ENCODE measurements at places on chromosomes 16 and 17. TPM values are rescaled to one million over a fixed set of nuclear protein-coding genes. Genes with fewer than 3 reads are reported as not detected.

DNA sequence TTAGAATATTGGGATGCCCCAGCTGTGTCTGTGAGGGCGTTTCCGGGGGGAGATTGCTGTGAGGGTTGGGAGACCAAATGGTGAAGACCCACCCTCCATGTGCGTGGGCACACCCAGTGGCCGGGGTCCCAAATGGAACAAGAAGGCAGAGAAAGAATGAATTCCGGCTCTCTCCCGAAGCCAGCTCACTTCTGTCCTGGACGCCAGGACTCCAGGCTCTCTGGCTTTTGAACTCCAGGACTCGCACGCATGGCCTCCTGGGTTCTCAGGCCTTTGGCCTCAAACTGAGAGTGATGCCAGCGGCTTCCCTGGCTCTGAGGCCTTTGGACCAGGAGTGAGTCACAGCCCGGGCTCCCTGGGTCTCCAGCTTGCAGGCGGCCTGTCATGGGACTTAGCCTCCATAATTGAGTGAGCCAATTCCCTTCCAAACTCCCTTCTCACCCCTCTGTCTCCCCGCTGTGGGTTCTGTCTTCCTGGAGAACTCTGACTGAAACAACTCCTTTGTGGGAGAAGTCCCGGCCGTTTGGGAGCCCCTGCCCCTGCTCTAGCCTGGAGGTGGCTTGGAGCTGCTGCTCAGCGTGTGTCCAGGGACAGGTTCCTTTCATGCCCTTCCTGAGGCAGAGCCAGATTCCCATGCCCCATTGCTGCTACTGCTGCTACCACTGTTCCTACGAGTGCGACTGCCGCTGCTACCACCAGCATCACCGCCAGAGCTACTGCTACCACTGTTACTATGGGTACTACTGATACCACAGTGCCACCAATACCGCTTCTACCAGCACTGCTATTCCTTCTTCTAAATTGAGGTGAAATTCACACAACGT, 49.8 kb upstream of the CBX4 start:
- H3K4me1 ChIP-seq: no peaks in the 10 kb centered on the region
- H3K27me3 ChIP-seq: peaks cover 11% of the 10 kb centered on the region
- H3K4me3 ChIP-seq: no peak overlapping the region
- H3K36me3 ChIP-seq: no peaks in the 10 kb centered on the region

DNA sequence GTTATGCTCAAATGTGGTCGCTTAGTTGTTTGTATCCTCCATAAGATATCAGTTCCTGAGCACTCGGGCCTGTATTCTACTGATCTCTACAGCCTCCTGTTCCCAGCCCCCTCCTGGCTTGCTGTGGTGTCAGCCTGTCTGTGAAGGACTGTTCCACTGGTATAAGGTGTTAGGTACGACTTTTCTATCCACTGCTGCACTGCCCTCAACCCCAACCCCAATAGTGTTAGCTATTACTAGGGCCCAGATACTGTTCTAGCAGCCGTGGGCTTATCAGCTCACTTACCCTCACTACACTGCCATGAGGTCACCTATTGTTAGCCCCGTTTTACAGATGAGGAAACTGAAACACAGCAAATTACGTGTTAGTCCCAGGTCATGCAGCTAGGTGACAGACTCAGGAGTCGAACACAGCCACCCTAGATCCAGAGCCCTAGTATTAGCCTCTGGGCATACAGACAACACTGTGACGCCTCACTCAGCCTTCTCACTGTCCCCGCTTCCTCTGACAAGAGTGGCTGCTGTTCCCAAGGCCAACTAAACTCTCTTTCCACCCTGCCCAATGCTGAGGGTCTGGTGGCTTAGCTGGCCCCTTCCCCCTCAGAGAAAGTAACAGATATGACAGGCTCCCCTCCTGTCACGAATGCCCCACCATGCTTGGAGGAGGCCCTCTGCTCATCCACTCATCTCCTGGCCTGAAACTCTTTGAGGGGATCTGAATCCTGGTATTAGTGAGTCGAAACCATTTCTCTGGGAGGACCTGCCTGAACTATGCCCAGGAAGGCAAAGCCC, 25.6 kb upstream of the ZNF652 start:
- H3K36me3 ChIP-seq: no peaks in the 10 kb centered on the region
- H3K4me3 ChIP-seq: peak overlapping the region; percentile 72
- peaks cover 47% of the 10 kb centered on the region for H3K4me1 ChIP-seq
- no peak for DNase-seq
- no peaks in the 10 kb centered on the region for H3K27me3 ChIP-seq

DNA sequence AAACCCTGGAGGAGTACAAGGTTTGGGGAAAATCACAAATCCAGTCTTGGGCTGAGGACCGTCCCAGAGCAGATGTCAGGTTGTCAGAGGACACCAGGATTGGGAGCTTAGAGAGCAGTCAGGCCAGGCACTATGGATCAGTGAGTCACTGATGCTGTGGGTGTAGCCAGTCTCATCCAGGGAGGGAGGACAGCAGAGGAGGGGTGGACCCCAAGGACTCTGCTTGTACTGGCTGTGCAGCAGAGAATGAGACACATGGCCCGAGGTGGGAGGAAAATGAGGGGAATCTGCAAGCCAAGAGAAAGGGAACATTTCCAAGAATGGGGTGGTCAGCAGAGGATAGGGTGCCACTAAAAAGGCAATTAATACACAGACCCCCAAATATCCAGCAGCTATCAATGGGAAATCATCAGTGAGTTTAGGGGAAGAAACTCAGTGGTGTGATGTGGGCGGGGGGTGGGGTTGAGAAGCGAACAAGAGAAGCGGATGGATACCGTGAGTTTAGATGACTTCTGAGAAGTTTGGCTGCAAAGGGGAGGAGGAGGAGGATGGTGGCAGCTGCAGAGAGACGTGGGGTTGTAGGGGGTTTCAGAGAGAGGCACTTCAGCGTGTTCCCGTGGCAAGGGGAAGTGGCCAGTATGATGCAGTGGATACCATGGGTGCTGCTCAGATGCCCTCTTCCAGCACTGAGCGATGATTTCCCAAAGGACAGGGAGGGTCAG, 43.9 kb downstream of the ARHGAP27 start:
- no peaks in the 10 kb centered on the region for H3K27me3 ChIP-seq
- peaks cover 25% of the 10 kb centered on the region for H3K4me1 ChIP-seq
- no peak for DNase-seq
- H3K4me3 ChIP-seq: no peak overlapping the region
- peak overlapping the region; percentile 54 for H3K27ac ChIP-seq
- H3K36me3 ChIP-seq: no peaks in the 10 kb centered on the region

GRCh38 chr17:68398691-68399637, 58.3 kb downstream of the WIPI1 start:
- peak; percentile 73 for DNase-seq
- no peaks in the 10 kb centered on the region for H3K27me3 ChIP-seq
- peaks cover 33% of the 10 kb centered on the region for H3K4me1 ChIP-seq
- H3K36me3 ChIP-seq: peaks cover 19% of the 10 kb centered on the region
- H3K27ac ChIP-seq: peak overlapping the region; percentile 88

- peak overlapping the region; percentile 42 for H3K27ac ChIP-seq
- H3K36me3 ChIP-seq: no peaks in the 10 kb centered on the region
- DNase-seq: no peak
These were observed 416 bp downstream of the RNF43 start for GRCh38 chr17:58416937-58417299.

DNA sequence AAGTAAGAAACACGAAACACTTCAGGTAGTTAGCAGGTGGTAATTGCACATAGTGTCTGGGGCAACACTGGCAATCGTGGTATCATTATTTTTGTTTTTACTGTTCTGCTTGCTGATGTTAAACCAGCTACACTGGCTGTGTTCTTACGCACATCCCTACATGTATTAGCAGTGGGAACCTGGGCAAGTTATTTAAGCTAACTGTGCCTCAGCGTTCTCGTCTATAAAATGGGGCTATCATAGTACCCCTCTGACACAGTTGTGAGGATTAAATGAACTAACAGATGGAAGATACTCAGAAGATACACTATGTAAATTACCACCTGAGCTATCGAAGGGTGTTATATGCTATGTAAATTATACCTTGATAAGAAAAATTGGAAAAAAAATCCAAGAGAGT, 117.4 kb downstream of the SNX29 start:
- no peak overlapping the region for H3K27ac ChIP-seq
- peaks cover 16% of the 10 kb centered on the region for H3K4me1 ChIP-seq
- H3K4me3 ChIP-seq: no peak overlapping the region
- H3K27me3 ChIP-seq: no peaks in the 10 kb centered on the region

DNA sequence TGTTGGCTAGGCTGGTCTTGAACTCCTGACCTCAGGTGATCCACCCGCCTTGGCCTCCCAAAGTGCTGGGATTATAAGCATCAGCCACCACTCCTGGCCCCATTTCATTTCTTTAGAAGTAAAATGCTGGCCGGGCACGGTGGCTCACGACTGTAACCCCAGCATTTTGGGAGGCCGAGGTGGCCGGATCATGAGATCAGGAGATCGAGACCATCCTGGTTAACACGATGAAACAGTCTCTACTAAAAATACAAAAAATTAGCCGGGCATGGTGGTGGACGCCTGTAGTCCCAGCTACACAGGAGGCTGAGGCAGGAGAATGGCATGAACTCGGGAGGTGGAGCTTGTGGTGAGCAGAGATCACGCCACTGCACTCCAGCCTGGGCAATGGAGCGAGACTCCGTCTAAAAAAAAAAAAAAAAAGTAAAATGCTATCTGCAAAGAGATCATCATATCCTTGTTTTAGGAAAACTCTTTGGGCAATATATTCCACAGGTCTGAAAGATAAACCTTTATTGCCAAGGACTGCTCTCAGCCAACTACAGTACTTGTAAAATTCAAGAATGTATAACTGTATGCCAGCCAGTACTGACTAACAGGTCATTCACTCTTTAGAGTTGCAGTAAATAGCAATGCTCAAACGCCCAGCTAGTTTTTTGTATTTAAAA, 3.8 kb downstream of the GJC1 start:
- DNase-seq: no peak
- H3K27ac ChIP-seq: no peak overlapping the region
- H3K27me3 ChIP-seq: peaks cover 43% of the 10 kb centered on the region
- H3K36me3 ChIP-seq: no peaks in the 10 kb centered on the region
- no peak overlapping the region for H3K4me3 ChIP-seq

DNA sequence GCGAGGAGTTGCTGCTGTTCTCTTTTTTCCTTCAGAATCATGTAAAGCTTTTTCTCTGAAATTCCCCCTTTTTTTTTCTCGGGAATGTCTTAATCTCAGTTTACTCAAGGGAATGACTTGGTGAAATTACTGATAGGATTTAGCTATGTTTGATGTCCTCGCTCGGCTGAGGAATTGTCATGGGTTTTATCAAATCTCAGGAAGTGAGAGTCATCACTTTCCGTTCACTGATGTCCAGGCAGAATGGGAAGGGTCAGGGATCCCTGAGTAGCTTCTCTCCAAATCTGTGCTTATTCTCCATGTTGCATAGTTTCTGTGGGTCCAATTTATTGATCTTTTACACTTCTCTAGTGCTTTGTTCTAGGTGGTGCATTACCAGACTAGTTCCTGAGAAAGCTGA, 6.3 kb downstream of the IGSF6 start:
- H3K4me3 ChIP-seq: peak overlapping the region; percentile 78
- no peak for DNase-seq
- peaks cover 8% of the 10 kb centered on the region for H3K36me3 ChIP-seq

DNA sequence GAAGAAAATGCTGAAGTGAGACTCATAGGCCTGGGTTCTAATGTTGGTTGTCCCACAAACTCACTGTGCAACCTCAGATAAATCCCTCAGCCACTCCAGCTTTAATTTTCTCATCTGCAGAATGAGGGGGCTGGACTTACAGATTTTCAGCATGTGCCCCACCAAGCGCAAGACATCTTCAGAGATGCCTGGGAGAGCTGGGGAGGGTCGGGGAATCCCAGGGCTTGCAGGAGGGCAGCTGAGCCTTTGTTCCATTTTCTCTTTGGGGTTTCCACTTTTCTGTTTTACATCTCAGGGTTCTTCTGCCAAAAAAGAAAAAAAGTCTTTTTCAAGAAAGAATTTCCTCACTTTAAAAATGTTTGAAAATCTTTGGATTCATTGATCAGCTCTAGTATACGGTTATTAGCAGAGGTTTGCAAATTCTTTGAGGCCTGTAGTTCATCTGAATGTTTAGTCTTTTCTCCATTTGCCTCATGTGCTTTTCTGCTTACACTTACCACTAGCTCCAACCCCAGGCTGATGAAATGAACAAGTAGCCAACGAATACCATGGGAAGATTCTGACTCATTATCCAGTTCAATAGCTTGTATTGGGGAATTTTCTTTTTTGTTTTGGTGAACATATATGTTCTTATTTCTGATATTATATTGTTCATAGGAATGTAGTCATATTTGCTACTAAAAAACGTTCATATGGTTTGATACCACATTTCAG, 56.4 kb downstream of the CHD9 start:
- no peak overlapping the region for H3K27ac ChIP-seq
- H3K4me3 ChIP-seq: no peak overlapping the region
- H3K4me1 ChIP-seq: no peaks in the 10 kb centered on the region
- no peak for DNase-seq

DNA sequence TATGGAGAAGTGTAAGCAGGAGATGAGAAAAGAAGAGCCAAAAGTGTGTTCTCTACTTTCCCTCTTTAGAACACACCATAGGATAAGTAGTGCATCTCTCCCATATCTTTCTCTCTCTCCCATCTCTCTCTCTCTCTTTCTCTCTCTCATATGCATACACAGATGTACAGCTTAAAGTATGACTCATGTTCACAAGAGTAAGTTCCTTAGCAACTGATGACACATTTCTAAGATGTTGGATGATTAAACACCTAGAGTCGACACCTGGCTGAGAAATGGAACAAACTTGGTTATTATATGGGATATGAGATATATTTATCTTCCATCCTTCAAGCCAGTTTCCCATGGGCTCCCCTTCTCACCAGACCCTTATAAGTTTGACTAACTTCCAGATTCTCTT, 113.5 kb downstream of the TMEM132E start:
- no peak for DNase-seq
- no peak overlapping the region for H3K27ac ChIP-seq
- peaks cover 12% of the 10 kb centered on the region for H3K27me3 ChIP-seq
- H3K4me3 ChIP-seq: no peak overlapping the region
- H3K36me3 ChIP-seq: no peaks in the 10 kb centered on the region
- no peaks in the 10 kb centered on the region for H3K4me1 ChIP-seq

DNA sequence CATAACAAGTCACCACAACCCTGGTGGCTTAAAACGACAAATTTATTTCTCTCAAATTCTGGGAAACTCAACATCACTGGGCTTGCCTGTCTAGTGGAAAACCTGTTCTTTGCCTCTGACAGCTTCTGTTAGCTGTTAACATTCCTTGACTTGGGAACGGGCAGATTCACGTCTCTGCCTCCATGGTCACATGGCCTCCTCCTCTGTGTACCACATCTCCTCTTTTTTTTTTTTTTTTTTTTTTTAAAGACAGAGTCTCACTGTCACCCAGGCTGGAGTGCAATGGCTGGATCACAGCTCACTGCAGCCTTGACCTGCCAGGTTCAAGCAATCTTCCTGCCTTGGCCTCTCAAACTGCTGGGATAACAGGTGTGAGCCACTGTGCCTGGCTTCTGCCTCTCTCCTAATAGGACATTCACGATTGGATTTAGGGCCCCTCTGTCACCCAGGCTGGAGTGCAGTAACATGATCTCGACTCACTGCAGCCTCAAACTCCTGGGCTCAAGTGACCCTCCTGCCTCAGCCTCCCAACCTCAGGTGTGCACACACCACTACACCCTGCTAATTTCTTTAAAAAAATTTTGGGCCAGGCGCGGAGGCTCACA, 11.7 kb upstream of the LLGL1 start:
- no peaks in the 10 kb centered on the region for H3K27me3 ChIP-seq
- peaks cover 13% of the 10 kb centered on the region for H3K36me3 ChIP-seq
- no peak for DNase-seq
- H3K27ac ChIP-seq: no peak overlapping the region

SOCS7 gene
- 31.2 TPM for total RNA-seq

SHBG gene
- total RNA-seq: not detected

KRT9 gene
- not detected for total RNA-seq

ABCA9 gene
- total RNA-seq: 0.07 TPM

TEKT3 gene
- not detected for total RNA-seq

KCNJ18 gene
- total RNA-seq: not detected

ETV4 gene
- 7.7 TPM for total RNA-seq

Data from activated CD4-positive, alpha-beta T cell treated with anti-CD3 and anti-CD28 coated beads, Interleukin-2, amount 10 ng/mL, durations not matched to agents 24 days and 14 days (primary cell).